ENCODE measurements at places on chromosomes 3 and 15.

- DNase-seq = no peak
Observed at GRCh38 chr3:6516143-6516542, 344.8 kb upstream of the GRM7 start.

DNA sequence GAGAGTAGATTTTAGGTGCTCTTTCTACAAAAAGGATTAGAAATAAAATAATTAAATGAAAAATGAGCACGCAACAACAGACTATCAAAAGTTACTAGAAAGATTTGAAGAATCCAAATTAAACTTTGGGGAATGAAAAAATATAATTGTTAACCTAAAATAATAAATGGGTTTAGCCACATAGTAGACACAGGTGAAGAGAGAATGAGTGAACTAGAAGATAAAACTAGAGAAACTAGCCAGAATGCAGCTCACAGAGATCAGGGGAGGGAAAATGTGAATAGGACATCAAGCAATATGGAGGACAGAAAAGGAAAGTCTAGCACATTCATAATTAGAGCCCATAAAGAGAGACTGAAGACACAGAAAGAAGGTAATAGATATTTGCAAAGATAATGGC is 310.7 kb upstream of the WNT5A start:
- DNase-seq = no peak

DNA sequence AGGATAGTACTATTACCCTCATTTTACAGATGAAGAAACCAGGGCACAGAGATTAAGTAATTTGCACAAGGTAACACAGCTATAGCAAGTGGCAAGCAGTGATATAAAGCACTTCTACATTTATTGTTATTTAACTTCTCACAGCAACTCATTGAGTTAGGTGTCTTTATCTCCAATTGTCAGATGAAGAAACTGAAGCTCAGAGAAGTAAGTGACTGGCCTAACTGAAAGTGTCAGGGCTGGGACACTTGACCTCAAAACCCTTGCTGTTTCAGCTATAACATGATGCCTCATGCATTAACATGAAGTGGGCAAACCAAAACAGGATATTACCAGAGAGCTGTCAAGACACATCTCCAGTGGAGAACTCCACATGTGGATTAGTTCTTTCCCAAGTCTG is 65.8 kb upstream of the LEKR1 start:
- no peak for DNase-seq

- peak; percentile 90 for DNase-seq
Observed at GRCh38 chr3:4983739-4984510, 4.7 kb downstream of the BHLHE40 start.

DNA sequence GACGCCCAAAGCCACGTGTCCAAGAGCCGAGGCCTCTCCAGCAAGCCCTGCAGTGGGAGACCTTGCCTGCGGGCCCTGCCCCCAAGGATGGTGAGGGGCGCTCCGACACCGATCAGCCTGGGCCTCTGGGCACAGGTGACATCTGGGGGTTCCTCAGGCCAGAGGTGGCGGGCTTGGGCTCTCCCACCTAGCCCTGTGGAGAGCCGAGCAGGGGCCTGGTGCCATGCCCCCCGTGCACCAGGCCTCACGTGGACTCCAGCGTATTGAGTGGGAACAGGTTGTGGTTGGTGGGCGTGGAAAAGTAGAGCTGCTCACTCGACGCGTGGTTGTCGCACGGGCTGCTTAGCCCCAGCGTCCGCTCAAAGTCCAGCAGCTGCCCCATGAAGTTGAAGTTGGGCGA is 5.8 kb downstream of the DUSP7 start:
- no peak for DNase-seq

DNA sequence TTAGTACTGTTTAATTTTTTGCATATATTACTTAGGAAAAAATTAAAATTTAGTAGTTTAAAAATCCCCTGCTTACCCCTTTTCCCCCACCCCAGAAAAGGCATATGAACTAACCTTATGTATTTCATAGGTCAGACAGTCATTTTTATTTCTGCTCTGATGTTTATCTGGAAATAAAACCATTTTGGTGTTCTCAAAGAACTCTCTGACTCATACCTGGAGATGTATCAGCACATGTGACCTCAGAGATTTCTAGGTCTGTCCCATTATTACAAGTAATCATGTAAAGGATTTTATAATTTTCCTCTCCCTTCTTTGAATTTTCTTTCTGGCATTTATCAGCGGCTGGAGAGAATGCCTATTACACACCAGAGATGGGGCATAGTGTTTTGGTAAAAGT is 14.1 kb upstream of the CCR8 start:
- no peak for DNase-seq

DNA sequence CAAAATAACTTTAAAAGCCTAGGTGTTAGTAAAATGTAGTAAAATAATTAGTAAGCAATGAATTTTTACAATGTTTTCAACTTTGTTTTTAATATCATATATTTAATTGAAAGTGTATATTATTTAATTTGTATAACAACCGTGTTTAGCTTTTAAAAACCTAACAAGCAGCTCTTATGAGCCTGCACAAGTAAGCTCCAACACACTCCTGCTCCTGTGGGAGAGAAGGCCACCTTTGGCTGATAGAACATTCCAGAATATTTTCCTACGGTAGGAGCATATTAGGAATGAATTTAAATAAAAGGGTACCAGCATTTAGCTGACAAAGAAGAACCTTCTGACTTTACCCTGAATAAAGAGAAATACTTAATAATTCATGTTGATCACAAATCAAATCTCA is 40.3 kb upstream of the TM4SF1 start:
- DNase-seq = no peak

DNA sequence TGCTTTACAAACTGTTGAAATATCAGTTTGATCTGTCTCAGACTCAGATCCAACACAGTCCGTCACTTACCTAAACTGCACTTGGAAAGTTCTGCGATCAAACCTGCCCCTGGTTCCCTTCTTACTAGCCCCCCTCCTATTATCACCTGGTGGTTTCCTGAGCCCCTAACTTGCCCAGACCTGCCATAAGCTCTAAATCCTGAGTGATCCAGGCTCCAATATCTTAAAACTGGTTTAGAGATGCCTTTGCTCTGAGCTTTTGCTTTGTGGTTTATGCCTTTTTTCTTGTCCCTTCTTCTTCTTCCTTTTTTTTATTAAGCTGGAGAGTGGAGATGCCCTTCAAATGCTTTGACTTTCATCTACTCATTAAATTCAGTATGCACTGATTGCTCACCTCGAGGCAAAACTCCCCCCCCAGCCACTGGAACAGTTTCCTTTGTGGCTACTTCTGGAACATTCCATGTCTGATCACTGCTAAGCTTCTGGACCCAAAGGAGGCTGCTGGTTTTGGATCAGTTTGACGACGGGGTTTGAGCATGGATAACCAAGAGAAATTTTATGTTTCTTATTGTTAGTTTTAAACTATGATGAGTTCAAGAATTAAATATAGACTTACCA is 3.5 kb upstream of the ITGB5 start:
- DNase-seq = no peak

- no peak for DNase-seq
Observed at GRCh38 chr15:34116620-34117019, 14.7 kb downstream of the PGBD4 start.

- no peak for DNase-seq
Observed at GRCh38 chr3:152301745-152302181, 33.0 kb downstream of the MBNL1 start.

GRCh38 chr15:72223278-72223677 is 7.7 kb downstream of the PKM start:
- no peak for DNase-seq

GRCh38 chr3:135017003-135017893 is 222.2 kb downstream of the EPHB1 start:
- DNase-seq = no peak

Data from activated effector memory CD4-positive, alpha-beta T cell treated with anti-CD3 and anti-CD28 coated beads, Interleukin-2, amount 50 U/mL, for 16 hours (primary cell).